ENCODE measurements at places on chromosomes 4 and X.

- DNase-seq, result no peak
Observed at GRCh38 chr4:74823194-74823593, 28.9 kb upstream of the BTC start.

DNA sequence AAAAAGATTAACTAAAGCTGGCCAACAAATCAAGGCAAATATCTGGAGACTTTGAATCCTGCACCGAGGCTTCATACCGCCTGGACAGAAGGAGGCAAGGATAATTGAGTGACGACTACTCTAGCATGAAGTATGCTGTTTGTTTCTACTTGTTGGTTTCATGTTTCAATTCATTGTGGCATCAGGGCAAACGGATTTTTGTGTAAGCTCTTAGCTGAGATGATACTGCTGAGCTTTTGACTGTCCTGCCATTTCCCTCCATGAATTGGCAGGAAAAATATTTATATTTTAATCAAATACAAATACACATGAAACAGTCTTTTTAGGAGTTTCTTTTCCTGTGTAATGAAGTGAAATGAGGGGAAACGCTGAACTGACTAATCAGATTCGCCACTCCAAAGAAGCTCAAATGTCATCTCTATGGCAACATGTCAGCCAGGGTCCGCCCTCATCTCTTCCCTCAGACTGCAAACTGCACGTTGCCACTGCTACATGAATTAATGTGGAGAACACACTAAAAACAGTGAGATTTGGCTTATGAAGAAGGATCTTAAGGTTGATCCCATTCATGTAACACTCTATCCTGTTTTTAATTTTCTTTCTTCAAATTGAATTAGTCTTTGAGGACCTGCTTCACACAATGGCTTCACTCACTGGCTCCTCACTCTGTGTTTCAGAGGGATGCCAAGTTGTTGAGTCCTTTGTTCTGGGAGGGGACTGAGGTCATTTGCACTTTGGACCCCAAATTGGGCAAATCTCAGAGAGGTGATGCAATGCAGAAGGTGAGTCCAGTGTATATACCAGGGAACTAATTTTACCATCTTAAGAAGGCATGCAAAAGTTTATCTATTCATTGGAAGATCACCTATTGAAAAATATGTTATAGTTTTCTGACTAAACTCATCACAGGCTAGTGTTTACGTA lies 149.6 kb upstream of the MID1 start:
- no peak for DNase-seq

DNA sequence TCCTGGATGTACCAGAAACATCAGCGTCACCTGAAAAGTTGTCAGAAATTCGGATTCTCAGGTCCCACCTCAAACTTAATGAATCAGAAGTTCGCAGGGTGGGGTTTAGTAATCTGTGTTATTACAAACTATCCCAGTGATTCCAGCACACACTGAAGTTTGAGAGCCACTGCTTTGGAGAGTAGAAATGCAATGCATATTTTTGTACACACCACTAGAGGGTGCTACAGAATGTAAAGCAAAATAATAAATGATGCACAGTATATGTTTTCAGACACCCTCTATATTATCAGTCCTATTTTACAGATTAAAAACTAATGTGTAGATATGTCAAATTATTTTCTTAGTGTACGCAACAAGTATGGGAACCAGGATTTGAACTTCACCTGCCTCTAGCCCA lies 2.4 kb upstream of the MORF4L2 start:
- no peak for DNase-seq

DNA sequence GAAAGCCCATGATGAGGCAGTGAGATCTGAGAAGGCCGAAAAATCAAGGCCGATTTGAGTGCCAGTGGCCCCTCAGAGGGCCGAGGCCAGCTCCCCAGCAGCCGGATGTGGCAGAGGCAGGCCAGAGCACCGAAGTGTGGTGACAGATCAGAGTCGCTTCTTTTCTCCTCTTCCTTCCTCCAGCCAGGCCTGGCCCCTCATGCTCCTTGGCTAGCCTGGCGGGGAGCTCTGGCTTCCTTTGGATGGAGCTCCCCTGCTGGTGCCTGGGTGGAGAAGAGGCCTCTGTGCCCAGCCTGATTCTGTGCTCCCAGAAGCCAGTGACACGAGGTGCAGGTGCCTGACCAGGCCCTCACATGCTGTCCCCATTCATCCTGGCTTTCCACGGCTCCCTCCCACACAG lies 127.2 kb upstream of the PABPC4L start:
- DNase-seq, result no peak

DNA sequence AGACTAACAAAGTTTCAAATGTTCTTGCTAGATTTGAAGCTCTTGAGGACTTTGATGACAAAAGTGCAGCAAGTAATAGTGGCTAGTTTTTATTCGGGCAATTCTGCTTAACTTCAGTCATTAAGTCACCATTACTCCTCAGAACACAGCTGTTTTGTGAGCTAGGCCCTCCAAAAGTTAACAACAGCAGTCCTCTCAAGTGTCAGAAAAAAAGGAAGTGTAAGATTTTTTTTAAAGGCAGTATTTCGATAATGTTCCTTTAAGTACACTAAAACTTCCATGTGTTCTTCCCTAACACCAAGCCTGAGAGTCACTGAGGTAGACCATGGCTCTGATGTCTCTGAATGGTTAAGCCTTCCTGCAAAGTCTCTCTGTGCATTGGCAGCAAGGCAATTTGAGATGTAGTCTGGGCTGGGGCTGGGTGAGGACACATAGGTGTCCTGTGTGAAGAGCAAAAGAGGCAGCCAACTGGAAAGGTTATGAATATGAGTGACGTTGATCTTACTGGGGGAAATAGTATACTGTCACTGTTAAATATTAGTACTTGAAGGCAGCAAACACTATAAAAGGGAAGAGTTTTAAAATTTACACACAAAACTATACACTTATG lies 174.0 kb upstream of the MAP3K15 start:
- no peak for DNase-seq

DNA sequence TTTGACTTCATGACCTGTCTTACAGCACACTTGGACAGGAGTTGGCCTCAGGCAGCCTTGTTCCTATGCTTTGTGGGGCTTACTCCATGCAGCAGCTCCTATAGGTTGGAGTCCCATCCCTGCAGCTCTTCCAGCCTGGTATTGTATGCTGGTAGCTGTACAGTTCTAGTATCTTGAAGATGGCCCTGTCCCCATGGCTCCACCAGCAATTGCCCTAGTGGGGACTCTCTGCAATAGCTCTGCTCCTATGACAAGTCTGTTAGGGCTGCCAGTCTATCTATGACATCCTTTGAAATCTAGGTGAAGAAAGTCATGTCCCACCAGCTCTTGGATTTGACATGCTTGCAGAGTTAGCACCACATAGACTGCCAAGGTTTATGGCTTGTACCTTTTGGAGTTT lies 252.6 kb downstream of the ANTXR2 start:
- DNase-seq, result no peak

DNA sequence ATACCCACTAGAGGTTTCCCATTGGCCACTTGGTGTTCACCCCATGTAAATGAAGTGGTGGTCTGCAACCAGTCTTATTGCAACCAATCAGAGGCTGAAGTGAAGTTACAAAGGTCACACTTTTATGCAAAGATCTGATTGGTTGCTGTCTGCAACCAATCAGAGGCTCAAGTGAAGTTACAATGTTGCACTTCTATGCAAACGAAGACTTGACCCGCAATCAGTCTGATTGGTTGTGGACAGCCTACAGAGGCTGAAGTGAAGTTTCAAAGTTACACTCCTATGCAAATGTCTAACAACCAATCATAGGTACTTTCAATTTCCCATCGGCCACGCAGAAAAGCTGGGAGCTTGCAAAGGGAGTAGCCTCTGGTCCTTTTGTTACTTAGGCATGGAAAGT lies 22.3 kb upstream of the XPNPEP2 start:
- no peak for DNase-seq

- DNase-seq, result no peak
Observed at GRCh38 chrX:140425712-140426395, 79.0 kb downstream of the SOX3 start.

DNA sequence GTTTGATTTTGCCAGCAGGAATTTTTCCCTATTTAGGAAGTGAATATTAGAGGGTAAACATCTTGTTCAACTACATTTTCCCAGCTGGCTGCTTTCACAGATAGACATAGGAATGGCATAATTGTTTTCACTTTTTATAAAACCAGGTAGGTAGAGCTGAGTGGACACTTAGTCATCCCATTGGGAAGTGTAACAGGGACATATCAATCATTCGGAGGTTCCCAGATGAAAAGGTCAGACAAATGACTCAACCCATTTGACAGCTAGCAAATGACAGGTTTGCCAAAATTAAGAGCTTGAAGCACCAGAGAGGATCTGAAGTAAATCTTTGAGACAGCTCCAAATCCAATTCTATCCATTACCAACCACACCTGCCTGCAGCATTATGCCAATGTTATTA lies 205.3 kb downstream of the SLC39A8 start:
- no peak for DNase-seq

- DNase-seq, result no peak
Observed at GRCh38 chrX:154827194-154828015, 7.1 kb downstream of the SMIM9 start.

DNA sequence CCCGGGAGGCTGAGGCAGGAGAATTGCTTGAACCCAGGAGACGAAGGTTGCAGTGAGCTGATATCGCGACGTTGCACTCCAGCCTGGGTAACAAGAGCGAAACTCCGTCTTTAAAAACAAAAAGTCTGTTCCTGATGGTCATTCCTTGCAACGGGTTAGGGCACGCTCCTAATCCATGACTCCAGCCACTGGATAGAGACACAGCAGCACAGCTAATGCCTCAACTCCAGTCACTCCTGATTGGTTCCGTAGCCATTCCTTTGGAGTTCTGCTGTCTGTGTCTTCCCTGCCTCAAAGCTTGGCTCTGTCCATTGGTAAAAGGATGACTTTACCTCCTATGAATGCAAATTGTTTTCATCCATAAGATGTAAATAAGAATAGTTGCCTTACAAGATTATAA lies 44.3 kb upstream of the FAM9A start:
- DNase-seq, result no peak

GRCh38 chrX:123764967-123765871 lies 32.4 kb upstream of the THOC2 start:
- peak; percentile 74 for DNase-seq

All from stimulated activated naive CD8-positive, alpha-beta T cell treated with anti-CD3 and anti-CD28 coated beads, Interleukin-15, Interleukin-2, amounts not matched to agents 100 U/mL and 50 U/mL, for 24 hours (primary cell).